ENCODE measurements at places on chromosomes 13 and 19. TPM values are rescaled to one million over a fixed set of nuclear protein-coding genes. Genes with fewer than 3 reads are reported as not detected.

Gene ZNF224
- 26.3 TPM for total RNA-seq

Gene NDUFA13
- total RNA-seq: 33.6 TPM

Gene GNA15
- total RNA-seq: 0.18 TPM

Gene TPTE2
- total RNA-seq: not detected

Gene SMIM44
- not detected for total RNA-seq

Gene ERCC2
- total RNA-seq: 26.7 TPM

Gene ZNF773
- 11.9 TPM for total RNA-seq

Gene FFAR2
- not detected for total RNA-seq

DNA sequence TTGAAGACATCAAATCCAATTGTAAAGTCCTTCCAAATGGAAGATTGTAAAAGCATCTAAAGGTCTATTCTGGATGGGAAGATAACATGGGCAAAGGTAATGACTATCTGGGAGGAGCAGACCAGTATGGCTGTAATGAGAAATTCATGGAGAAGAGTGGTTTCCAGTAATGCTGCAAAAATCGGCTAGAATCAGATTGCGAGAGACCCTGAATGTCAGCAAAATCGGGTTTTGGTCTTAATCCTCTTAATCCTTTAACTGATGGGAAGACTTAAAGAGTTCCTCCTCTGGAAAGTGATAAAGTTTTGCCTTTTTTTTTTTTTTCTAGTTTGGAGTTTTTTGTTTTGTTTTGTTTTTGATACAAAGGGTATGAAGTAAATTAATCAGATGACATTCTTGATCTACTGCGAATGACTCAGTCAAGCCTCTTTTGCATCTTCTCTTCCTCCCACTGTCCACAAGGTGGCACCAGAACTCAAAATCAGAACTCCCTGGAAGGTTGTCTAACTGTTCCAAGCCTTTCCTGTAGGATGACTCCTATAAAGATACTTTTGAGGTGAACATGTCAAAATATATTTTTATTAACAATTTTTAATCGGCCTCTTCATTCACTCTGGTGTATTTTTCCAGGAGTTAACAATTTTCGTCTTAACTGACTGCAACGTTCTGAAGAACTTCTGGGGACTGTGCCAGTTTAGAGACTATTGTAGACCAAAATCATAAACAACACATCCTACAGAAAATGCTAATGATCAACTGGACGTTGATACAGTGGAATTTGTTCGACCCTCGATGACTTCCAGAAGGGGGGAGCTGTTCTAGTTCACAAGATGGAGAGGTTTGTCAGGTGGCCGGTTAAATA is 213.3 kb upstream of the MIR17HG start:
- H3K36me3 ChIP-seq: no peaks in the 10 kb centered on the region
- no peaks in the 10 kb centered on the region for H3K27me3 ChIP-seq
- no peak overlapping the region for H3K4me3 ChIP-seq
- H3K4me1 ChIP-seq: no peaks in the 10 kb centered on the region

GRCh38 chr19:46356149-46357055 is 9.5 kb downstream of the PPP5C start:
- no peak for DNase-seq
- no peak overlapping the region for H3K4me3 ChIP-seq
- H3K27ac ChIP-seq: no peak overlapping the region
- peaks cover 36% of the 10 kb centered on the region for H3K36me3 ChIP-seq

DNA sequence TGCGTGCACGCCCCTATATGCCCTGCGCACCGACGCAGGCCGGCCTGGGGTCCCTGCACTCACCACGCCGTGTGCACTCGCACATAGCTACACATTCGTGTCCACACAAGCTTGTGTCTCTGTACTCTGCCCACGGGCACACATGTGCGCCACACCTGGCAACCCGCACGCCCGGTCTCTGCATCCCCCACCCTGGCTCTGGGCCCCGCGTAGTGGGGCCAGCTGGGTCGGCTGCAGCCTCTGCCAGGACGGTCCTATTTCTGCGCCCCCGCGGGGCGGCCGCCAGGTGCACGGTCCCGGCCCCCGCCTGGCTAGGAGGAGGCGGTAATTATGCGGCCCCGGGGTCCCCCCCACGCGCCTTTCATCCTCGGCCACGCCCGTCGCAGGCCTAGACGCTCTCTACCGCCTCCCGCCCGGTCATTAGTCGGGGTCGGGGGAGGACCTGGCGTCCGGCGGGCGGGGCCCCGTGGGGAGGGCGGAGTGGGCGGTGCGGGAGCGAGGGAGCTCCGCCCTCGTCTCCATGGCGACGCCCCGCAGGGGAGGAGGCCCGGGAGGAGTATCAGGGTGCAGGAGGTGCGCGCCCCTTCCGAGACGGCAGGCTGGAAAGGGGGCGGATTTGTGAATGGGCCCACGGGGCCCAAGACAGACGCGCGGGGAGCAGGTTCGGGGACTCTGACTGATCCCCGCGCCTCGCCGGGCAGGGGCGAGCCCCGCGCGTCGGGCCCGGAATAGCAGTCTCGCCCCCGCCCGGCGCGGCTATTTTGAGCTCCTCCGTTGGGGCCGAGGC is 2.8 kb upstream of the CIRBP start:
- H3K4me1 ChIP-seq: peaks cover 55% of the 10 kb centered on the region
- peak overlapping the region; percentile 93 for H3K27ac ChIP-seq
- H3K36me3 ChIP-seq: peaks cover 6% of the 10 kb centered on the region
- H3K27me3 ChIP-seq: no peaks in the 10 kb centered on the region
- DNase-seq: peak; percentile 78

- H3K4me3 ChIP-seq: no peak overlapping the region
- H3K36me3 ChIP-seq: no peaks in the 10 kb centered on the region
- H3K27me3 ChIP-seq: no peaks in the 10 kb centered on the region
- DNase-seq: no peak
Measured at GRCh38 chr13:30800107-30800506, 64.8 kb downstream of the ALOX5AP start.

- H3K27me3 ChIP-seq: no peaks in the 10 kb centered on the region
- no peak overlapping the region for H3K27ac ChIP-seq
- DNase-seq: no peak
- no peak overlapping the region for H3K4me3 ChIP-seq
- H3K4me1 ChIP-seq: no peaks in the 10 kb centered on the region
Measured at GRCh38 chr13:25871389-25872125, 180.3 kb downstream of the SHISA2 start.

GRCh38 chr19:55196803-55197202 is 12.5 kb downstream of the PTPRH start:
- H3K27ac ChIP-seq: no peak overlapping the region
- no peaks in the 10 kb centered on the region for H3K36me3 ChIP-seq
- H3K27me3 ChIP-seq: peaks cover 2% of the 10 kb centered on the region

- peaks cover 4% of the 10 kb centered on the region for H3K4me1 ChIP-seq
- no peaks in the 10 kb centered on the region for H3K36me3 ChIP-seq
- no peaks in the 10 kb centered on the region for H3K27me3 ChIP-seq
- no peak for DNase-seq
- no peak overlapping the region for H3K4me3 ChIP-seq
Measured at GRCh38 chr19:8528500-8528899, 14.5 kb upstream of the ZNF414 start.

- H3K4me1 ChIP-seq: no peaks in the 10 kb centered on the region
- H3K27ac ChIP-seq: no peak overlapping the region
- H3K4me3 ChIP-seq: no peak overlapping the region
- H3K36me3 ChIP-seq: peaks cover 14% of the 10 kb centered on the region
- no peak for DNase-seq
Measured at GRCh38 chr19:55223291-55224037, 5.1 kb downstream of the TMEM86B start.

GRCh38 chr13:59906413-59907049 is 257.2 kb downstream of the DIAPH3 start:
- no peak overlapping the region for H3K4me3 ChIP-seq
- no peak overlapping the region for H3K27ac ChIP-seq
- no peaks in the 10 kb centered on the region for H3K4me1 ChIP-seq
- DNase-seq: peak; percentile 58
- no peaks in the 10 kb centered on the region for H3K27me3 ChIP-seq

- no peaks in the 10 kb centered on the region for H3K36me3 ChIP-seq
- DNase-seq: no peak
- no peaks in the 10 kb centered on the region for H3K27me3 ChIP-seq
- no peak overlapping the region for H3K27ac ChIP-seq
Measured at GRCh38 chr13:37878921-37879320, 9.3 kb upstream of the TRPC4 start.

DNA sequence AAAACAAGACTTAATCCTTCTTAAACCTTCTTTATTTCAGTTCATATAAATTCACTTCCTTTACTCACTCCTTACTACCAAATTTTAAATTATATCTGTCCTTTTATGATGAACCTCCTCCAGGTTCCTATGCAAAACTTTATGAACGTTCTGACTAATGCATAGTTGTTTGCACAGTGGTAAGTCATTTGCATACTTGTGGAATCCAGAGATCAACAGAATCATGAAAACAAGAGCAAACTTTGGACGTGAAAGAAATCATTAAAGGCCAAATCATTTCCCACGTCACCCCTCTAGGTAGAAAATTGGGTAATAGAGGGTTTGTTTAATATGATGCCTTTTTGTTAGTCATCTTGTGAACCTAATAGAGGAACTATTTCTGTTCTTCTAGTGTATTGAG is 32.3 kb upstream of the MYCBP2 start:
- H3K36me3 ChIP-seq: no peaks in the 10 kb centered on the region
- H3K27me3 ChIP-seq: peaks cover 8% of the 10 kb centered on the region
- no peak overlapping the region for H3K27ac ChIP-seq
- H3K4me1 ChIP-seq: no peaks in the 10 kb centered on the region
- H3K4me3 ChIP-seq: no peak overlapping the region

DNA sequence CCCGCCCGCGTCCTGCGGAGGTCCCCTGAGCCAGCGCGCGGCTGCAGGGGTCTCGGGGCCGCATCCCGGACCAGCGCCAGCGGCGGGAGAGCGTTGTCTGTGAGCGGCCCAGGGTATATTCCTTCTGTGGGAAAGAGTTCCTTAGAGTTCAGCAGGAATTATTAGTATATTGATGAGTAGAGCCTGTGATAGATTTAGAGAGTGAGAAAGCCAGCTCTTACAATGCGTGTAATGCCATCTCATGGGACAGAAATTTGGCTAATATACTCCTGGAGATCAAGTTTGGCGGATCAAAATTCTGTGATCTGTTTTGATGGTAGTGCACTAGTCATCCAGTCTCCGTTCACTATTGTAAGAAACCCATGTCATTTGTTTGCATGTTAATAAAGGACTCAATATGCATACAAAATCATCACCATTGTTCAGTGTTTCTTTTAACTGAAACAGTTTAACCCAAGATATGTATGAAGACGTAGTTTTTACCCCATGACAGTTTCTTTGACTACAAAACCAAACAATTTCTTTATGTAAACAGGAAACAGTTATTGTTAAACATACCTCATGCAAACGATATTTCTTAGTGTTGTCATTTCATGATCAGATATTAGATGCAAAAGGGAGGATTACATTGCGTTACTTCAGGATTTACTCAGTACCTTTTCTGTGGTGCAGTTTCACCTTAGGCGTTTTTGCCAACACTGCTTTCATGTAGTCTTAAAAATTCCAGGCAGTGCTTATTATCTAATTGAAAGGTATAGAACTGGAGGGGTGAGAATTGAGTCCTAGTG is 9.9 kb downstream of the TNFRSF19 start:
- H3K27me3 ChIP-seq: no peaks in the 10 kb centered on the region
- DNase-seq: peak; percentile 40
- H3K27ac ChIP-seq: peak overlapping the region; percentile 79
- H3K4me3 ChIP-seq: peak overlapping the region; percentile 91
- peaks cover 7% of the 10 kb centered on the region for H3K36me3 ChIP-seq
- H3K4me1 ChIP-seq: peaks cover 4% of the 10 kb centered on the region

DNA sequence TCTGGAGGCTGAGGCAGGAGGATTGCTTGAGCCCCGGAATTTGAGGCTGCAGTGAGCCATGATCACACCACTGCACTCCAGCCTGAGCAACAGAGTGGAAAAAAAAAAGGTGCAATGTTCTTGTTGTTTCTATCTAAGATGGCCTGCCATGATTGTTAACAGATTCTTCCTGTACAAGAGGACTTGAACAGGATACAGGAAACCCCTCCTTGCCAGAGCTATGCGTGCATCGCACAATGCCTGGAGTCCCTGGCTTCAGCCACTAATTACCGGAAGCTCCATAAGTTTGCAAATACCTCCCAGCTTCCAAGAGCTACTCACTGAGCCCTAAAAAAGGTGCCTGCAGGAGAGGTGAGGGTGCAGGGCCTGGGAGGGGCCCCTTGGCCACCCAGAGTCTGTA is 13.1 kb upstream of the HIF3A start:
- no peaks in the 10 kb centered on the region for H3K4me1 ChIP-seq
- H3K4me3 ChIP-seq: no peak overlapping the region
- H3K27ac ChIP-seq: no peak overlapping the region
- no peaks in the 10 kb centered on the region for H3K36me3 ChIP-seq
- no peak for DNase-seq

DNA sequence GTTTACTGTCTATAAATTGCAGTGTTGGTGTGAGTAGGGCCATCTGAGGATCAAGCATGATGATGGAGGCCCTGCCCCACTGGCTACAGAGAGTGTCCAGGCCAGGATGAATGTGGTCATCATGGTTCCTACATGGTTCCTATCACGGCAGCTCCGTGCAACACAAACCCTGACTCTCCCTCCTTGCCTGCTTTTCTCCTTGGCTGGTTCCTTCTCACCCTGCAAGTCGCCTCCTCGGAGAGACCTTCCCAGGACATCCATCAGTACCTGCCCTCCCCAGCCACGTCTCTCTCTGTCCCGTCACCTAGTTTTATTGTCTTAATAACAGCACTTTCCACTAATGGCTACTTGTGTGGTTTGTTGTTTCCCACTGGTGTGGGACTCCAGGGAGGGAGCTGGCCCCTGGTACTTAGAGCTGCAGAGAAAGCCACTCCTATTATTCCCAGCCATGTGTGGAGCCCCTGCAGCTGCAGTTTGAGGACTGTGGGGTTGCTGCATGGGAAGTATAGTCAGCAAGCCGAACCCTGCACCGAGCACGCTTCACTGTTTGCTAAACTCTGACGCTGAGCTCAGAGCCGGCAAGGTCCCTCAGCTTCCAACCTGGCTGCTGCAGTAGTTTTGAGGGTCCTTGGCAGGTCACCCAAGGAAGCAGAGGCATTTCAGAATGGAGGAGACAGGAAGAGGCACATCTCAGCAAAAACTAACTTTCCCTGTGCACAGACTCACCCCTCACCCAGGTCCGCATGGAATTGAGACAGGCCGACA is 146.4 kb upstream of the VSTM2B start:
- no peaks in the 10 kb centered on the region for H3K4me1 ChIP-seq
- DNase-seq: no peak
- H3K27ac ChIP-seq: no peak overlapping the region

- no peak overlapping the region for H3K27ac ChIP-seq
- DNase-seq: no peak
- no peaks in the 10 kb centered on the region for H3K27me3 ChIP-seq
- H3K4me3 ChIP-seq: no peak overlapping the region
Measured at GRCh38 chr13:82800391-82800790, 1081.9 kb downstream of the SLITRK1 start.

GRCh38 chr13:98150832-98151479 is 8.1 kb downstream of the FARP1 start:
- H3K4me1 ChIP-seq: peaks cover 9% of the 10 kb centered on the region
- no peak overlapping the region for H3K27ac ChIP-seq
- H3K27me3 ChIP-seq: no peaks in the 10 kb centered on the region
- no peak overlapping the region for H3K4me3 ChIP-seq
- DNase-seq: no peak

- H3K27me3 ChIP-seq: no peaks in the 10 kb centered on the region
- DNase-seq: no peak
- no peaks in the 10 kb centered on the region for H3K36me3 ChIP-seq
- no peak overlapping the region for H3K27ac ChIP-seq
- H3K4me3 ChIP-seq: no peak overlapping the region
Measured at GRCh38 chr13:44240611-44241145, 132.9 kb upstream of the SERP2 start.

- H3K27ac ChIP-seq: no peak overlapping the region
- no peaks in the 10 kb centered on the region for H3K36me3 ChIP-seq
- peak; percentile 14 for DNase-seq
- H3K4me1 ChIP-seq: no peaks in the 10 kb centered on the region
- H3K4me3 ChIP-seq: no peak overlapping the region
- H3K27me3 ChIP-seq: peaks cover 1% of the 10 kb centered on the region
Measured at GRCh38 chr13:26074706-26075105, 22.9 kb upstream of the SHISA2 start.
